ENCODE measurements at places on chromosomes 7 and 10.

DNA sequence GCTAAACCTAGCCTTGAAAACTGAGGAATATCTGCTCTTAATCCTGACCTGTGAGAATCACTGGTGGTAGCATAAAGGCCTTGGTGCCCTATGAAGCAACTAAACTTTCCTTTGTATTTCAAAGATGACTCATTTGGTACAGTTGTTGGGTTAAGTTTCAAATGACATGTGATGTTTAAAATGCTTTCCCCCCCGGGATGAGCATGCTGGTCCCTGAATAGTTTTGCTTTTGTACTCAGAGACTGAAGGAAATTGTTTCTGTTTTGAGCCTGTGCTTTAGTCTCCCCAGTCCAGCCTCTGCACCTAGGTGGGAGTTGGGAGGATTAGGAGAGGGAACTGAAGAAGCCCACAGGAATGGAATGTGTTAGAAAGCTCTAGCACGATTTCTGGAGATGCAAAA lies 258.9 kb upstream of the NPY start:
- no peak for DNase-seq

DNA sequence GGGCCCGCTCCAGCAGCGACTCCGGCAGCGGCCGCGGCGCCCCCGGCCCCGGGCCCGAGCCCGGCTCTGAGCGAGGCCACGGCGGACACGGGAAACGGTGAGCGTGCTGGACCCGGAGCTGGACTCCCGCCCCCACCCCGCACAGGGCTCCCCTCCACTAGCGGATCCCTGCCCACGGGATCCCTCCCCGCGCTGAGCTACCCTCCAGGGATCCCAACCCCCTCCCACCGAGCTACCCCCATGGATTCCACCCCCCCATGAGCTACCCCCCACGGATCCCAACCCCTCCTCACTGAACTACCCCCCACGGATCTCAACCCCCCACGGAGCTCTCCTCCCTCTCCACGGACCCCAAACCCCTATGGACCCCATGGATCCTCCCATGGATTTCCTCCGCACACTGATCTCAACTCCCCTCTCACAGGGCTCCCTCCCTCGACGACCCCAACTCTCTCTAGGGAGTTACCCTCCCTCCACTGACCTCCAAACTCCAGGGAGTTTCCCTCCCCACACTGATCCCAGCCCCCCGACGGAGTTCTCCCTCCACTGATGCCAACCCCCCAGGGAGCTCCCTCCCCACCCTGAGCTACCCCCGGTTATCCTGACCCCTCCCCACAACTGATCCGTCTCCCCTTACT lies 20.6 kb upstream of the HSPB1 start:
- no peak for DNase-seq

GRCh38 chr10:29553544-29554250 lies 81.1 kb downstream of the SVIL start:
- no peak for DNase-seq

- no peak for DNase-seq
Observed at GRCh38 chr10:33418301-33418700, 83.8 kb upstream of the NRP1 start.

DNA sequence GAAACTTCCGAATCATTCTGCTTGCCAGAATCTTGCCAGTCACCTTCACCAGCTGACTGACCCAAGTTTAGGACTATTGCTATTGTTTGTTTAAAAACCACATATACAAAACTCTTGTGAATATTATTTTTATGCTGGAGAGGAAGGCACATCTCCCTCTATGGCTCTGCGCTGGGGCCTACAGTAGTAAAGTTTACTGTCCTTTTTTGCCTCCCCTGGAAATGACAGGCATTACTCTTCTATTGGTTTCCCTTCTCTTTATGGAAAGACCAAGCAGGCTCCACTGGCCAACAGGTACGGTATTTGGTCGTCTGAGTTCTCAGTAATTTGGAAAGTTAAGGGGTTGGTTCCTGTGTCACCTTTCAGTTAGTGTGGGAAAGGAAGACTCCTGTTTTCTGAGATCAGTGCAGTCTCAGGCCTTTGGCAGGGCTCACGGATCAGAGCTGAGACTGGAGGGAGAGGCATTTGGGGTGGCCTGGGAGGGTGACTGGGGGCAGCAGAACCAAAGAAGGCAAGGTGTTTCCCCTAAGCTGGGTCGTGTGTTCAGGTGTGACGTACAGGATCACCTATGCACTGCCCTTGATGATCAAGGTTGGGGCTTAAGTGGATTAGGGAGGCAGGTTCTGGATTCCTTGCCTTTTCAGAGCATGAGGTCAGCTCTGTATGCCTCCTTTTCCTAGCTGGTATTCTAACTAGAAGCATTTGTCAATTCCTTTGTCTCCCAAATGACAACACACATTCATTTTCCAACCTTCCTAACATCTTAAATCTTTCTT lies 16.0 kb upstream of the KIF5B start:
- DNase-seq: no peak

All from SIG-M5 (cell line).